ENCODE measurements at places on chromosomes 1 and 21.

- peak; percentile 17 for DNase-seq
These were observed 361.5 kb upstream of the ZP4 start for GRCh38 chr1:238252033-238252802.

- DNase-seq: no peak
These were observed 123.6 kb downstream of the GABPA start for GRCh38 chr21:25858325-25858724.

DNA sequence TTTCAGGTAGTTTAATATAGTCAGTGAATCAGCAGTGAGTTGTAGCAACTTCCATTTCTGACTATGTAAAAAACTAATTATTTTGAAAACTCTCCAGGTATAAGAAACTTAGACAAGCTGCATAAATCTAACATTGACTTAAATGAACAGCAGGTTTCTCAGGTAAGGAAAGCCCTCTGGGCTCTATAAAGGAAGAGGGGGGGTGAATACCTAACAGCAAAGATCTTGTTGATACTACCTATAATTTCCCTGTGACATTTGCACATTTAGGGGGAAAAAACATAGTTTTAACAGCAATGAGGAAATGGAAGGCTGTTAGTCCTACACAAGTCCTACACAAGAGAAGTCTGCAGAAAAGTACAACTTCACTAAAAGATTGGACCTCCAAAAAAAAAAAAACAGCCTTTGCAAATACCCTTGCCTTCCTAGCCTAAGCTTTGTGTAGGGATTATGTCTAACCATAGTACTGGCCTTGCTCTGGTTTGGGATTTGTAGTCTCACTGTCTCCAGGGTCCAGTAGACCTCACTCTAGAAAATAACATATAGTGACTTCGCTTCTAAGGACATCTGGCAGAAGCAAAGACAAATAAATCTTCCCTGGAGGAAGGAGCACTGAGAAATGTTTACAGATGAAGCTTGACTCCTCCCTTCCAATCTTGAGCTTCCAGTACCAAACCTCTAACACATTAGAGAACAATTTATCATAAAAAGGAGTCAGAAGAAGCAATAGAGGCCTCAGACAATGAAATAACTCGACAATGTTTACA, 459.8 kb downstream of the DSCAM start:
- DNase-seq: no peak

DNA sequence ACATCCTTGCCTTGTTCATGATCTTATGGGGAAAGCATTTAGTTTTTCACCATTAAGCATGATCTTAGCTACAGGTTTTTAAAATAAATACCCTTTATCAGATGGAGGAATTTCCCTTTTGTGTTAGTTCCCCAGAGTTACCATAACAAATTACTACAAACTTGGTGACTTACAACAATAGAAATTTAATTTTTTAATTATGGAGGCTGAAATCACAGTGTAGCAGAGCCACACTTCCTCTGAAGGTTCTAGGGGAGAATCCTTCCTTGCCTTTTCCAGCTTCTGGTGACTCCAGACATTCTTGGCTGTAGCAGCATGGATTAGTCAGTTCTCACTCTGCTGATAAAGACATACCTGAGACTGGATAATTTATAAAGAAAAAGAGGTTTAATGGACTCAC, 18.5 kb downstream of the MIGA1 start:
- DNase-seq: no peak

GRCh38 chr1:214438075-214438474, 113.3 kb downstream of the PTPN14 start:
- DNase-seq: no peak

DNA sequence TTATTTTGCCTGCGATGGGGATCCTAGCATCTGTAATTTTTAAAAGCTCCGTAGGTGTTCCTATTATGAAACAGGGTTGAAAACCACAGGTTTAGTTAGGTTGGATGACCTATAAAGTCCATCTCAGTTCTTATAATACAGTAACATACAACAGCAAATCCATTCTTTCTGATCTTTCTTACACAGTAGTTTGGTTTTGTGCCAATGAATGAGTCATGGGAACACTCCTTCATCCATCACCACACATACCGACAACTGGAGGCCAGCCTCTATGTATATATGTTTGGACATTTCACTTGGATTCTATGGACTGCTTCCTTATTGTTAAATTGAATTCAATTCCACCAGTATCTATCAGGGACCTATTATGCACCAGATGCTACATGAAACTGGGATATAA, 118.4 kb upstream of the L1TD1 start:
- DNase-seq: no peak

DNA sequence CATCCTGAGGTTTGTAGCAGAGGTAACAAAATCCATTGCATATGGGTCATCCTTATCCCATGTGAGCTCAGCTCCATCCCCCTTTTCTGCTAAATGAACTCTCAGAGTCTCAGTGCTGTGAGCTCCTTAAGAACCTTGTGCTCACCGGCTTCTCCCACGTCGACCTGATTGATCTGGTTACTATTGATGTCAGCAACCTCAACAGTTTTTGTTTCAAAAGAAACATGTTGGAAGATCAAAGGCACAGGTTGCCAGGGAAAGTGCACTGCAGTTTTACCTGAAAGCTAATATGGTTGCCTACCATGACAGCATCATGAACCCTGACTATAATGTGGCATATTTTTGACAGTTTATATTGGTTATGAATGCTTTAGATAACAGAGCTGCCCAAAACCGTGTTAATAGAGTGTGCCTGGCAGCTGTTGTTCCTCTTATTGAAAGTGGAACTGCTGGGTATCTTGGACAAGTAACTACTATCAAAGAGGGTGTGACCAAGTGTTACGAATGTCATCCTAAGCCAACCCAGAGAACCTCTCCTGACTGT, 131.4 kb downstream of the HS2ST1 start:
- DNase-seq: peak; percentile 69

- no peak for DNase-seq
These were observed 2.1 kb upstream of the SERINC2 start for GRCh38 chr1:31410871-31411270.

DNA sequence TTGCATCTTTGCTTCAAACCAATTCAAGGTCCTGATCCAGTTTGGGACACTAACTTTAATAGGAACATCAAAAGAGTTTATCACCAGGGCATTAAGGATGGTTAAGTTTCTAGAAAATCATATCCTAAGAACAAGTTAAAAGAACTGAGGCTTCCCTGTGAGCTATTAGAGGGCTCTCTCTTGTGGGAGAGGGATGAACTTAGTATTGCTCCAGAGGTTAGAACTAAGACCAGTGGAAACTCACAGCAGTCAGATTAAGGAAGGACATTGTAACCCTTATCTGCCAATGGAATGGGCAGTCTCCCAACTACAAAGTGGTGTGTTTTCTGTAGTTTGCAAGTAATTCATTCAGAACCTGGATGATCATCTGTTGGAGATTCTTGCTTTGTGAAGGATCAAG, 36.8 kb downstream of the UBE2U start:
- no peak for DNase-seq

GRCh38 chr1:94713472-94714141, 106.5 kb upstream of the SLC44A3 start:
- DNase-seq: peak; percentile 26

DNA sequence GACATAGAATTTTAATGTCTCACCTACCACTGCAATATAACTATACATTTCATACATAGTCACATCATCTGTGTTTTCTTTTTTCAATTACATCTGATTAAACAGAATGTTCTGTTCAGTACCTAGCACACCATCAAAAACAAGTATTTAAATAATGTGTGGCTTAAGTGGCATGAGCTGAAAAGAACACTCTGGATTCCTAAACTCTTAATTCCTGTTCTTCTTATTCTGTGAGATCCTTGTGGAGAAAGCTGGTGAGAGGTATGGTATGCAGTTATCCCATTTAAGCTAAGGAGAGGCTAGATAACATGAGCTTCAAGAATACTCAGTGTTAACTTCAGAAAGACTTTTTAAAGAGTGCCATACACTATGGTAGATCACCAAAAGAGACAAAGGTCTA, 5.5 kb downstream of the TP53BP2 start:
- no peak for DNase-seq

DNA sequence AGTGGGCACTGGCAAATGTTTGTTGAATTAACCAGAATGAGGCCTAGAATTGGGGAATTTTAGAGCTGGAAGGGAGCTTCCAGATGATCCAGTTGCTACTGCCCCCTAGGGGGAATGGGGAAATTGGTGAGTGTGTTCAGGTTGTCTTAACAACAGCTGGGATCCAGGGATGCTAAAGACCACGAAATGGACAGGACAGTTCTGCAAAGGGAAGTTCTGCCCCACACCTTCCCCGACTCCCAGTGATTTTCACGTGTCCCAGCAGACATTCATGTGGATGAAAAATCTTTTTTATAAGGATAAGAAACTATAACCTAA, 33.9 kb downstream of the TRIM62 start:
- peak; percentile 17 for DNase-seq

GRCh38 chr21:45891388-45892155, 90.0 kb upstream of the COL6A1 start:
- no peak for DNase-seq

DNA sequence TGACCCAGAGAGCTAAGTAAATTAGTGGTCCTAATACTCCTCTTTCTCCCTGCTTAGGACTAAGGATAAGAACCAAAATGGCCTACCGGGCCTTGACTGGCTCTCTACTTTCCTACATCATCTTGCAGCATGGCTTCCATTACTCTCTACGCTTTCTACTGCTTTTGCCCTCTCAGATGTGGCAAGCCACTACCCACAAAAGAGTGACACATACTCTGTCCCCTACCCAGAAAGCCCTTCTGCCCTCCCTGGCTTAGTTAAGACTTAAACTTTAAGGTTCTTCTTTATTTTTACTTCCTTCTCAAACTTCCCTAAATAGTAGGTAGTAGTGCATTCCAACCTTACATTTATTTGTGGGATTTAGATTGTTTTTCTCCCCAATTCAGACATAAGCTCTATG, 228.1 kb downstream of the TPR start:
- no peak for DNase-seq

GRCh38 chr1:183023601-183024316, 539 bp downstream of the LAMC1 start:
- DNase-seq: no peak

DNA sequence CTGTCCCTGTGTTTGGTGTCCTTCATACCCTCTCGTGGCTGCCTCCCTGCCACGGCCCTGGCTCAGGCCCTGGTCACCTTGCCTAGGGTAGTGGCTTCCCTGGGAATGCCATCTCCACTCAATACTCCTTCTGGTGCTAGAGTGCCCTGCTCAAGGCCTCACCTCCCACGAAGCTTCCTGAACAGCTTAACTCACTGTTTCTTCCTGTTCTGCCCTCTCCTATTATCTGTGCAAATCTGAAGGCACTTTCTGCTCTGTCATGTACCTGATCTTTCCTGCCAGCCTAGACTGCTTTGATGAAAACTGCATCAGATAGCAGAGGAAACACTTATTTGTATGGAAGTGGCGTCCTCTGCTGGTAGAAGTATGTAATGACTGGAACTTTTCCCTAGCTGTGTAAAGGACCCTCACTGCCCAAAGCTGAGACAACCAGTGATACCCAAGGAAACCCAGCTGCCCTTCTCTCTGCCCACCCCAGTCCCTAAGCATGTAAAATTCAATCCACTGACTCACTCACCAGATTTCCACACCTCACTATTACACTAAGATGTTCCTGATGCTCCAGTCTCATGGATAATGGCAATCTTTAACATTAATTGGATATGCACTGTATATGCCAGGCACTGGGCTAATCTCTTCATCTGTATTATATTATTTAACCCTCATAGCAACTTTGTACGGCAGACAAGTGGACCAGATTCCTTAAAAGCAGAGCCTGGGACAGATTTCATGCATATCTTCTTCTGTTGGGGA, 36.2 kb upstream of the BTG2 start:
- peak; percentile 85 for DNase-seq

DNA sequence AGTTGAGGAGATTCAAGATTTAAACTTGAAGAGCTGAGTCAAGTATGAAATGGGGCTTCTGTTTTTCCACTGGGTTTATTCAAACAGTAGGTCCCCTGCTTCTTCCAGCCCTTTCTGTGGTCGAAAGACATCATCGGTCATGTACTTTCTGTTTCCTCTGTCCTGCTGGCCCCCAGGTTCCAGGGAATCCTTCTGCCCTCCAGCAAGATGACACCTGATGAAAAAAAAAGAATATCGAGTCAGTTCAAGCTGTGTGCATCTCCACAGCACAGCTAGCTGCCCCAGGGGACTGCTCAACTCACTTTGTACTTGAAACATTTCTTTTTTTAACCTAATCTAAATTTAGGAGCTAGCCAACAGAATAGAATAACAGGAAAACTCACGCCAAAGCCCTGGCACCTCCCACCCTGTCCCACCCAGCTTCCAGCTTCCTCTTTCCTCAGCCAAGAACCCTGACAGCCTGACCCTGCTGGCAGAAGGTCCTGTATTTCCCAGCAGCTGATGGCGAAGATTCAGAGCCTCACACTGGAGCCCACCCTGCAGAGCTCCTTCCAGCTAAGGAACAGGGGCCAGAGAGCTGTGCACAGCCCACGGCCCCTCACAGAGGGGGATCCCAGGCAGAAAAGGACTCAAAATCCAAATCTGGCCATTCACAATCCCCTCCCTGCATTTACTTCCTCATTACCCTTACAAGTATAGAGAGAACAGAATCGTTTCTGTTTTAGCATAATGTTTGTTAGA, 176.5 kb downstream of the PSMG1 start:
- DNase-seq: no peak

- DNase-seq: no peak
These were observed 70.3 kb upstream of the JAK1 start for GRCh38 chr1:65036570-65037051.

DNA sequence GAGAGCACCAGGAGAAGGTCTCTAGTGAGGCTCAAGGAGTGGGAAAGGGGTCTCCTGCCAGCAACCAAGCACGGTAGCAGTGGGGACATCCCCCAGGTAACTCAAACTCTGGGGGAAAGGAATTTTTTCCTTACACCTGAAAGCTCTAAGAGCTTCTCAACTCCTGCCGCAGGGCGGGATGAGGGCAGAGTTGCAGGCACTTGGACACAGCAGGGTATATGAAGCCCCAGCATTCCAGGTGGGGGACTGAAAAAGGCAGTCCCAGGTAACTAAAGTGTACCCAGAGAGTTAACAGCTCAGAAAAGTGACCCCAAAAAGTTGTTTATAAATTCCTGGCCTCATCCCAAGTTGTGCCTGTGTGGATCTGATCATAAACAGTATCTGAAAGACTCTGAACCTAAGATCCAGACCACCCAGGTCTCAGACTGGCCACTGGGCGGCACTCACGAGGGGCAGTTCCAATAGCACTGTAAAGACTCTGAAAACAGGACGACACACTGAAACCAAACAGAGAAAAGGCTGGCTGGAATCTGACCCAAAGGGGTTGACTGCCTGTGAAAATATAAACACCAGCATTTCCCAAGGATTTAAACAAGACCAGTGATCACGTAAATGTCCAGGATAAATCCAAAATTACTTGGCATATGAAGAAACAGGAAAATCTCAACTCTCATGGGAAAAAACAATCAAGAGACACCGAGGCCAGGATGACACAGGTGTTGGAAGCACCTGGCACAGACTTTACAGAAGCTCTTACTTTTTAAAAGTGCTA, 47.5 kb downstream of the HSF2BP start:
- no peak for DNase-seq

GRCh38 chr1:17123196-17124045, 4.2 kb upstream of the PADI2 start:
- DNase-seq: no peak
